Substantia nigra (tissue), 51 donors: ENCODE measurements at places on chromosomes 6 and 20.
A peak's percentile ranks its signal among the peaks of the same experiment; 100 is the strongest.

DNA sequence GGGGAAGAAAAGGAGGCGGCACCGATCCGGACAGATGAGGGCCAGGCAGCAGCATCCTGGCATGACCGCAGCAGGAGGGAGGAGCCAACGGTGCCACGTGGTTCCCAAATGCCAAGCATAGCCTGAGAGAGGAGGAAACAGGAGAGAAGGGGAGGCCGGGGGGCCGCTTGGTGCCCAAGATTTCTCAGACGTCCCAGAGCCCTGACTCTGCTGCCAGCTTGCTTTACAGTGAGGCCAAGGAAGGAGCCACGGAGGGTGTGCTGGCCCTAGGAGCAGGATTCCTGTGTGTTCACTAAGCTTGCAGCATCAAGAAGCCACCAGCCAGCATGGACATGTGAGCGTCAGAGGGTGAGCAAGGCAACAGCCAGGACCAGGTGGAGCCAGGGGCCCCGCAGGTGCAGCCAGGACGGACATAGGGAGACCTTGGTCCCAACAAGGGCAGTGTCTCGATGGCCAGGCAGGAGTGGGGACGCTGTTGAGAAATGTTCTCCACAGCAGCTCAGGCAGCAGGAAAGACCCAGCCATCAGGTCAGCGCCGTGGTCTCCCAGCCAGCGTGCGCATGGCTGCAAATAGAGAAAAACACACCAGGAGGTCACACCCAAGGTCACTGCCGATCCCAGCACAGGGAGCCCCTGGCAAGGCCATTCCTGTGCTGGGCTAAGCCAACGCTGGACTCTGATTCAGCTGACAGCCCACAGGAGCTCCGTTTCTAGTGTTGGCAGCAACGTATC is 143.7 kb downstream of the DLL1 start:
- DNase-seq = no peak

DNA sequence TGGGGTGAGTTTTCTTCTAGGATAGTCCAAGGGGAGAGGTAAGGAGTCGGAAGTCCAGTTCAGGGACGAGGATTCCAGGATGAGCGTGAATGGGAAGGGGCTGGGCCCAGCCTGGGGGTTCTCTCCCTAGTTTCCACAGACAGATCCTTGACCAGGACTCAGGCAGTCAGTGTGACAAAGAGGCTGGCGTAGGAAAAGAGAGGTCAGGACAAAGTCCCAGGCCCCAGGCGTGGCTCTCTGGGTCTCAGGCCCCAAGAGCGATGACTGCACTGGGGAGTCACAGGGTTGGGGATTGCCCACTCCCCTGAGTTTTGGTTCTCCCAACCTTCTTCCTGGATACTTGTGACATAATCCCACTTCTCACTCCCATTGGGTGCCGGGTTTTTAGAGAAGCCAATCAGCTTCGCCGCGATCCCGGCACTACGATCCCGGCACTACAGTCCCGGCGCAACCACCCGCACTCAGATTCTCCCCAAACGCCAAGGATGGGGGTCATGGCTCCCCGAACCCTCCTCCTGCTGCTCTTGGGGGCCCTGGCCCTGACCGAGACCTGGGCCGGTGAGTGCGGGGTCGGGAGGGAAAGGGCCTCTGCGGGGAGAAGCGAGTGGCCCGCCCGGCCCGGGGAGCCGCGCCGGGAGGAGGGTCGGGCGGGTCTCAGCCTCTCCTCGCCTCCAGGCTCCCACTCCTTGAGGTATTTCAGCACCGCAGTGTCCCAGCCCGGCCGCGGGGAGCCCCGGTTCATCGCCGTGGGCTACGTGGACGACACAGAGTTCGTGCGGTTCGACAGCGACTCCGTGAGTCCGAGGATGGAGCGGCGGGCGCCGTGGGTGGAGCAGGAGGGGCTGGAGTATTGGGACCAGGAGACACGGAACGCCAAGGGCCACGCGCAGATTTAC is 46.2 kb upstream of the TRIM26 start:
- DNase-seq = peak; percentile 69

GRCh38 chr6:129209355-129209754 is 326.4 kb downstream of the LAMA2 start:
- no peak for DNase-seq

DNA sequence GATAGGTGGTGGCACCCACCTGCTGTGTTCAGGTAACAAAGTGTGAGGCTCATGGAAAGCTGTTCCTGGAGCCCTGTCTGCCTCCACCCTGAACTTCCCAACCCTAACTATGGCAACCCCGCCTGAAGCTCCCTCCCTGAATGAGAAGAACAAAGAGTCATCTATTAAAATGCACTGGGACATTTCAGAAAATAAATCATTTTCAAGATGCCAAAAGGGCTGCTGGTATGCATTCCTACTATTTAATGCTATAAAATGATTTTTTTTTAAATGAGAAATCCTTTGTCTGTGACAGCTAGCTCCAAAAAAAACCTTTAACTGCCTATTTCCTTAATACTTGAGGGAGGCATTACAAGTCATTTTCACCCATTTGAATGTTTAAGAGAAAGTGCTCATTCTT is 84.3 kb upstream of the MRPS10 start:
- DNase-seq = no peak

- DNase-seq = no peak
Observed at GRCh38 chr6:99285881-99286280, 63.6 kb downstream of the FAXC start.

DNA sequence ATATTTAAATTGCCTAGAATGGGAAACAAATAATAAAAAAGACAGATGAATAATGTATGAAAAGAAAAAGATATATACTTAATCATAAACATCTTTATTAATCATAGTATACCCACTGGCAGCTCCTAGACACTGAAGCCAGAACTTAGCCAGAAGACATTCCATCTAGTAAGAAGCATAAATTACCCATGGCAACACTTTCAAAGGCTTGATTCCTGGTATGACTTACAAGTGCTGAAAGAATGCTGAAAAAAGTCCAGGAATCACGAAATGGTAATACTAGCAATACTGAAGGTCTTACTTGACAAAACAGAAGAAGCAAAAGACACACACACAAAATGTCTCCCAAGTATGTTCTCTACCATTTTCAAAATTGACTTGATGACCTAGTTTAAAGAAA is 38.0 kb downstream of the RWDD2A start:
- DNase-seq = no peak

- DNase-seq = no peak
Observed at GRCh38 chr6:47129129-47129528, 87.0 kb upstream of the ADGRF1 start.

- DNase-seq = no peak
Observed at GRCh38 chr20:24723647-24724352, 225.3 kb upstream of the CST7 start.

- DNase-seq = no peak
Observed at GRCh38 chr6:7085911-7086310, 21.9 kb upstream of the RREB1 start.

DNA sequence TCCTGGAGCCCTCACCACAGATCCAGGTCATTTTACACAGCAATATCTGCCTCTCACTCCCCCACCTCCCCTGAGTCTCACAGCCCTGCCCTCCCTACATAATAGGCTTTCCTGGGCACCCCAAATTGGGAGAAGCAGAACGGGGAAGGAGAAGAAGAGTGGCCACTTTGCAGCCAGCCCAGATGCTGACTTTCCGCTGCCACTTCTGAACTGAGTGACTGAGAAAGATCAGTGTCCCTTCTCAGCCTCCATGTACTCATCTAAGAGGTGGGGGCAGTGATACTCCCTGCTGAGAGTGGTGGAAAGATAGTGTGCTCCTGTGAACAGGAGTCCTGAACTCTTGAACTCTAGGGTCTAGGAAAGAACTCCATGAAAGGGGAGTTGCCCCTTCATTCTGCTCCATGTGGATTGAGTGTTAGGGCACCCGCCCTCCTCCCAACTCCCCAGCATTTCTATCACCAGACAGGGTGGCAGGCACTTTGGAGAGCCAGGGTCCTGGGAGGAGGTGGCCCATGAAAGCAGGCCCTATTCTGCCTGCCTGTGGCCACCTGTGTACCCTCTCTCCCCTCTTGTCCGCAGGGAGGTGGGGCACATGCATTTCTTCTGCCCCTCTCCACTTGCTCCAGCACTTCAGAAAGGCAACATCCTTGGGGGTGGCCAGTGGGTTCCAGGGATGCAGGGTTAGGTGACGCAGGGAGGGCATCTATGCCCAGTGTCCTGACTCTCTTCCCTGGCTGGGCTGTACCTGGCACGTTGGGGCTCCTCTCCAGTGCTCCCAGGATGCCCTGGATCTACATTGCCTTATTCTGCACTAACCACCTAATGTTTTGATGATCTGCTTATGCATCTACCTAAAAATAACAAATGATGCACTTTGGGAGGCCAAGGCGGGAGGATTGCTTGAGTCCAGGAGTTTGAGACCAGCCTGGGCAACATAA is 38.3 kb upstream of the MRPS18A start:
- DNase-seq = no peak
